ENCODE measurements at places on chromosomes 2 and 18. TPM values are rescaled to one million over a fixed set of nuclear protein-coding genes. Genes with fewer than 3 reads are reported as not detected.
A peak's percentile ranks its signal among the peaks of the same experiment; 100 is the strongest.

GRCh38 chr2:14756981-14757657 is 124.6 kb downstream of the LRATD1 start:
- no peaks in the 10 kb centered on the region for H3K4me1 ChIP-seq
- no peak for DNase-seq
- H3K27me3 ChIP-seq, result no peaks in the 10 kb centered on the region

DNA sequence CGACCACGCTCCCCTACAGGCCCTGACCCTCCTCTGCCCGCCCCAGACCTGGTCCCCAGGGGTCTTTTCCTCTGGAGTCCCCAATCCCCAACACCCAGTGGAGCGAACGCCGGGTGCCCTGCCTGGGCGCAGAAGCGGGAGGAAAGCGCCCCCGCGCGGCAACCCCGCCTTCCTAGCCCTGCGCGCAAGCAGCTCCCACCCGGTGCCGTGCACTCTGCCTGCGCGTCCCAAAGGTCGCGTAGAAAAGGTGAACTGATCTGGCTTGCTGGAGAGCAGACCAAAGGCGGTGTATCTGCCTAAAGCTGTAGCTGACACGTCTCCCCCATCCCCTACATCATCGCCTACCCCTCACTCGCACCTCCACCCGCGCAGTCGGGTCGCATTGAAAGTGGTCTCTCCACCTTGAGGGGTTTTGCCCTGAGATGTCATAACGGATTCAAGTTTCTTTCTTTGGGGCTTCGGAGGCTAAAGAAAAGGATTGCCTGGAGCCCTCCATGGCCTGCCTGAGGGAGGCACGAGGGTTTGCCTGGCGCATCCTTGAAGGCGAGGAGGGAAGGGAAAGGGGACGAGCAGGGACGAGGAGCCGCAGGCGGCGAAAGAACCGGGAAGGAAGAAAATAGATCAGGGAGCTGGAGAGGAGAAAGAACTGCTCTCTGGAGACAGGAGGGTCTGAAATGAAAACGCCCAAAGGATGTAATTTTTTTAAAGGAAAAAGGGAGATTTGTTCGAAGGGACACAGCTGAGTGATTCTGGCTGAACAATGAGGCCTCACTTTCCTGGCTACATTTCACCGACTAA is 5.8 kb downstream of the GAD1 start:
- DNase-seq, result no peak
- H3K4me1 ChIP-seq, result no peaks in the 10 kb centered on the region
- H3K27ac ChIP-seq, result no peak overlapping the region
- no peaks in the 10 kb centered on the region for H3K27me3 ChIP-seq
- no peak overlapping the region for H3K4me3 ChIP-seq
- no peaks in the 10 kb centered on the region for H3K36me3 ChIP-seq

DNA sequence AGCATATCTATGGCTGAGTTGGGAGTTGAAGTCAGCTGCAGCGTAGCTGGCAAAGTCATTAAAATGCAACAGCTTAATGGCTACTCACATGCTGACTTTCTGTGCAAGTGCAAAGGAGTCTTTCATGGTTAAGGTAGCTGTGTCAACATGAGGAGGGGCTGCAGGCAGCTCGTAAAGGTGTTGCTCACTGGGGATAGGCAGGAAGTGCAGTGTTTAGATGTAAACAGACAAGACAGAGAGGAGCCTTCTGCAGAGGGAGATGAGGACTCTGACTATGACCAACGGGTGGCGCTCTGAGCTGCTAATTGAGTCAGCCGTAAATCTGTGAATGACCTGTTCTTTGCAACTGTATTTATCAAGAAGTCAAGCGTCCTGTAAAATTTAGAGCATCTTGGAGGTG is 22.3 kb upstream of the CAVIN2 start:
- DNase-seq, result no peak
- H3K27me3 ChIP-seq, result no peaks in the 10 kb centered on the region
- H3K27ac ChIP-seq, result no peak overlapping the region
- H3K4me3 ChIP-seq, result no peak overlapping the region
- H3K4me1 ChIP-seq, result peaks cover 11% of the 10 kb centered on the region

GRCh38 chr2:160057356-160057755 is 5.1 kb downstream of the PLA2R1 start:
- no peaks in the 10 kb centered on the region for H3K36me3 ChIP-seq
- DNase-seq, result no peak
- no peak overlapping the region for H3K27ac ChIP-seq
- H3K27me3 ChIP-seq, result no peaks in the 10 kb centered on the region
- H3K4me1 ChIP-seq, result no peaks in the 10 kb centered on the region
- H3K4me3 ChIP-seq, result no peak overlapping the region

DNA sequence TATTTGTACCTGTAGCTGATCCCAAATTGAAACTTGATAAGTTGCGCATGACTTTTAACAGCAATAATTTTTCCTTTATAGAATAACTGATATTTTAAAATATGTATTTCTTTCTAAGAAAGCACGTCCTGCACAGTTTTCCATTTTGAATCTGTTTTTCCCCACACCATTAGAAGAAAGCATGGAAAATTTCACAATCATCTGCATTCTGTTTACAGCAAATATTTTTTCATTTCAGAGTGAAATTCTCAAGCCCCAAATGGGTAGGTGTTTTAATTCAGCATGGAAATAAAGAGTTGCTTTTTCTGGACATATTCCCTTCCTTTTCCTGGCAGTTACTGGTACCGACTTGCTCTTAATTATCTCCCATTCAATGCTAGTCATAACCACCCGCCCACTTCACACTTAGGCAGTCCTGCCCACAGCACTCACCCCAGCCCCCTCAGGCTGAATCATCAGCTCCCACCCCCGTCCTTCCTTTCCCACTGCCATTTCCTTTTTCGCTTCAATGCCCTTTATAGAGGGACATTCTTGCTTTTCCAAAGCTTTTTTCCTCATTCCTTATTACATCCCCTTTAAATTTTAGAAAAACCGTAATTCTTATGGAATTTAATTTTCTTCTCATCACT is 89.2 kb upstream of the GLS start:
- DNase-seq, result peak; percentile 76
- H3K36me3 ChIP-seq, result no peaks in the 10 kb centered on the region
- H3K27ac ChIP-seq, result no peak overlapping the region

DNA sequence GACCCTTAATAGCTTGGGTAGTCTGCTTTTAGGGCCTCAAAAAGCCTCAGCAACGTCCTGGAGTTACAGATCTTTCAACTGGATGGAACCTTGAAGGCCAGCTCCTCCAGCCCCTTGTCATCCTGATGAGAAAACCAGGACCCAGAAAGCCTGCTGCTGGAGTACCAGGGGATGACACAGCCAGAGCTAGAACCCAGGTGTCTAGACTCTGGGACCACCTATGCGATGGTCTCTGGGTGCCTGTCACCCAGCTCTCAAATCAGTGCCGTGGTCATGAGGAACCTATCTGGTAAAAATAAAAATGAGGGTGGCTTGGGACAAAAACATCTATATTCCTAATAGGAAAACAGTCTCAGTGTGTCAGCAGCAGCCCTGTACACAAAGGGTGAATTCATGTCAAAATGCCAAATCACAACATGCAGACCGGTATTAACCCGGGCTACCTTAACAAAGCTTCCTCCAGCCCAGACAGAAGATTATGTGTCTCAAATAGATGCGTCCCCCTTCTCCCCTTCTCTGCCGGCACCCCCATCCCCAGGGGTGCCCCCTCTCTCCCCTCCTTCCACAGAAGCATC is 28.5 kb downstream of the SMAD7 start:
- no peaks in the 10 kb centered on the region for H3K27me3 ChIP-seq
- DNase-seq, result no peak
- peaks cover 1% of the 10 kb centered on the region for H3K36me3 ChIP-seq
- peak overlapping the region; percentile 26 for H3K4me3 ChIP-seq
- H3K27ac ChIP-seq, result no peak overlapping the region

DNA sequence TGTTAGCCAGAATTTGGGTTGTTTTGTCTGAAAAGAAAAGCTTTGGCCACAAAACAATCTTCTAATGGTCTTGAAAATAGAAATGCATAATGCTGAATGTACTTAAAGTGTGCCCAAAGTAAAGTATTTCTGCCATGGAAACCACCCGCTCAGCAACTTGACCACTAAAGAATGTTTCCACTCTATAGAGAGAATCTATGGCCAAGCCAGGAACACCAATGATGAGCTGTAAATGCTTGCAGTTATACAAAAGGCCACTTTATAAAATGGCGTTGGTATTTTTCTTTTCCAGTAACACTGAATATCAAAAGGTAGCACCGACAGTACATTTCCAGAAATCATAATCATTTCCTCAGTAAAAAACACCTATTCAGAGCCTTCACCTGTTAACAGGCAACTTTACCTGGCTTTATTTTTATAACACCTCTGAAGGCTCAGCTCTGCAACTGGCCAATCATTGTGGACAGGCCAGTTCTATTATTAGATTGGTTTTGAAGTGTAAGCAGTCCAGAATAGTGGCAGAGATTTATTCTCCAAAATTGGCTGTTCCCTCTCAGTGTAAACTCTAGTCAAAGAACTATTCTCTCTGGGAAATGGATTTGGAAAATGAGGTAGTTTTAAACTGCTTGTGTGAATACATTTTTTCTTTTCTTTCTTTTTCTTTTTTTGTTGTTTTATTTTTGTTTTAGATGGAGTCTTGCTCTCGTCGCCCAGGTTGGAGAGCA is 36.1 kb downstream of the SLC40A1 start:
- no peak for DNase-seq
- H3K4me3 ChIP-seq, result no peak overlapping the region
- peaks cover 7% of the 10 kb centered on the region for H3K4me1 ChIP-seq
- no peaks in the 10 kb centered on the region for H3K36me3 ChIP-seq
- H3K27me3 ChIP-seq, result no peaks in the 10 kb centered on the region
- peak overlapping the region; percentile 88 for H3K27ac ChIP-seq

DNA sequence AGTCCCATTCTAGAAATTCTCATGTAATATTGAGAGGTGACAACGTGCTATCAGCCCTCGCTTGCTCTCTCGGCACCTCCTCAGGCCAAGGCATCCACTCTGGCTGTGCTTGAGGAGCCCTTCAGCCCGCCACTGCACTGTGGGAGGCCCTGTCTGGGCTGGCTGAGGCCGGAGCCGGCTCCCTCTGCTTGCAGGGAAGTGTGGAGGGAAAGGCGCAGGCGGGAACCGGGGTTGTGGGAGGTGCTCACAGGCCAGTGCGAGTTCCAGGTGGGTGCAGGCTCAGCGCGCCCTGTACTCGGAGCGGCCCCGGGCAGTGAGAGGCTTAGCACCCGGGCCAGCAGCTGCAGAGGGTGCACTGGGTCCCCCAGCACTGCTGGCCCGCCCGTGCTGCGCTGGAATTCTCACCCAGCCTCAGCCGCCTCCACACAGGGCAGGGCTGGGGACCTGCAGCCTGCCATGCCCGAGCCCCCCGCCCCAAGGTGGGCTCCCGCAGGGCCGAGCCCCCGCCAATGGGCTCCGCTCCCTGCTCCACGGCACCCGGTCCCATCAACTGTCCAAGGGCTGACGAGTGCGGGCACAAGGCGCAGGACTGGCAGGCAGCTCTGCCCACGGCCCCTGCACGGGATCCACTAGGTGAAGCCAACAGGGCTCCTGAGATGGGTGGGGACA is 1680.6 kb upstream of the LRRTM1 start:
- no peak overlapping the region for H3K4me3 ChIP-seq
- no peaks in the 10 kb centered on the region for H3K27me3 ChIP-seq
- H3K36me3 ChIP-seq, result no peaks in the 10 kb centered on the region
- no peaks in the 10 kb centered on the region for H3K4me1 ChIP-seq

DNA sequence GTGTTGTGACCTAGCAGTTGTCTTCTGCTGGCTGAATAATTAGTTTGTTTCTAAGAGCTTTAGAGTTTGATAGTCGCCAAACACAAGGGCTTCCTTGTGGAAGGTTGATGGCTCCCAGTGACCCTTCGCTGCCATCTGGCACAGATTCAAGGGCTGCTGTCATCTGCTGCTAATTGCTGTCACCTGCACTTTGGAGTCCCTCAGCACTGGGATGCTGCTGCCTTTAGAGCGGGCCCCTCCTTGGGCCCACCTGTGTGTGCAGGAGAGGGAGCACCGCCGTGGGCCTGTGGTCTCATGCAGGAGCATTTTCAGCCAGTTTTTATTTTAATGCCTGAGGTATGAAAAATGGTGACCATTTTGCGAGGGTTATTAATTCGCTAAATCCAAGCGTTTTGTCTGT is 154.0 kb upstream of the NFATC1 start:
- H3K27ac ChIP-seq, result no peak overlapping the region
- H3K36me3 ChIP-seq, result no peaks in the 10 kb centered on the region
- no peaks in the 10 kb centered on the region for H3K27me3 ChIP-seq
- no peak for DNase-seq

- no peaks in the 10 kb centered on the region for H3K27me3 ChIP-seq
- peaks cover 7% of the 10 kb centered on the region for H3K4me1 ChIP-seq
- H3K27ac ChIP-seq, result no peak overlapping the region
- DNase-seq, result peak; percentile 72
- H3K36me3 ChIP-seq, result no peaks in the 10 kb centered on the region
These were observed 151.1 kb upstream of the SLC1A4 start for GRCh38 chr2:64837925-64838641.

Gene RNU2-63P
- polyA plus RNA-seq, result not detected

Gene ANKRD62
- not detected for polyA plus RNA-seq
